ENCODE measurements at places on chromosomes 16 and 17.
A peak's percentile ranks its signal among the peaks of the same experiment; 100 is the strongest.

DNA sequence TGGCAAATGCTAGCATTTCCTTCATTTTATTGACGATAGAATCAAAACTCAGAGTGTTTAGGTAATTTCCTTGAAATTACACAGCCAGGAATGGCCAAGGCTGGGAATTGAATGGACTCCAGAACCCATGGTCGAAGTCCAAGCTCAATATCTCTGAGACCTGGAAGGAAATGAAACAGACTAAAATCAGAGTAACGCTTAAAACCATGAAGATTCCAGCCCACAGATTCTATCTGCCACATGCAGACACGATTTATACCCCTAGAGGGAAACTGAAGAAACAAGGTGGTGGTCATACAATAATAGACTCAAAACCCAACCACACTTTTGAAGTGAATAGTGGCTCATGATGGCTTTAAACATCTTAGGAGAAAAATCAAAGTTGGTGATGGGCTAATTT, 95.6 kb downstream of the PRKCA start:
- no peak for DNase-seq

DNA sequence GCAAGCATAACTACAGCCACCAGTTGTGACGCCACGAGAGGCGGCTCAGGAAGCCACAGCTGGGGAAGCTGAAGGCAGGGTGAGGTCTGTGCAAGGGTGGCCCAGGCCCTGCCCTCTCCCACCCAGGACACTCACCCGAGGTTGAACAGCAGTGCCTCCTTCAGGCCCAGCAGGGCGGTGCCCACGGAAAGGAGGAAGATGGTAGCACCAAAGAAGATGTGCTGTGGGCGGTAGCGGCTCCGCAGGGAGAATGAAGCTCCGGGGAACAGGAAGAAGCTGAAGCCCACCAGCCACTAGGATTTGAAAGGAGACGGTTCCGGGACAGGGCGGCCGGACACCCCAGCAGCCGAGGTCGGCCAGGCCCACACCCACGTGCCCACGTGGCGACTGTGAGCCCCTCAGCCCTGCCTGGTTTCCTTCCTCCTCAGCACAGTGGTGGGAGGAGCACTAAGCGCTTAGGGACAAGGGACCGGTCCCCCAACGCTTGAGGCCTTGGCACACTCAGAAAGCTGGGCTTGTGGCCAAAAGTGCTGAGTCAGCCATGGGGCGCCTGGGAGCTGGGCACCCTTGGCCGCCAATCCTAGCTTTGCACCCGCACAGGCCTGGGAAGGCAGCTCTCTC, 11.0 kb downstream of the CYB561 start:
- DNase-seq, result peak; percentile 68

GRCh38 chr17:81870981-81871386, at the start of gene ARHGDIA:
Gene ARHGDIA (minus strand): TSS chr17:81871337. CDS start chr17:81869930, 1,407 bp downstream.
- no peak for DNase-seq

GRCh38 chr17:56995766-56996165, 17.8 kb downstream of the SCPEP1 start:
- DNase-seq, result no peak

GRCh38 chr16:89113661-89114060, 20.0 kb downstream of the ACSF3 start:
- DNase-seq, result no peak

GRCh38 chr16:30562021-30562420, 3.8 kb upstream of the ZNF764 start:
- no peak for DNase-seq

GRCh38 chr16:66984892-66985311, 3.5 kb upstream of the CES4A start:
- no peak for DNase-seq

GRCh38 chr17:7254511-7254910, 2.5 kb downstream of the ELP5 start:
- DNase-seq, result no peak

- DNase-seq, result no peak
These were observed 23.9 kb downstream of the RHBDL3 start for GRCh38 chr17:32289471-32290070.

- peak; percentile 83 for DNase-seq
These were observed 39.4 kb upstream of the RAI1 start for GRCh38 chr17:17641621-17642409.

All from head of caudate nucleus (tissue), 42 donors.